ENCODE measurements at places on chromosomes 2 and 18. TPM values are rescaled to one million over a fixed set of nuclear protein-coding genes. Genes with fewer than 3 reads are reported as not detected.

CDH19 gene
- total RNA-seq = not detected

PARD6G gene
- total RNA-seq = 0.23 TPM

ARL4C gene
- 45.7 TPM for total RNA-seq

FIGLA gene
- total RNA-seq = not detected

CDC42EP3 gene
- total RNA-seq = 9.8 TPM

PSMD1 gene
- 180 TPM for total RNA-seq

CDH20 gene
- not detected for total RNA-seq

GALNT3 gene
- 21.3 TPM for total RNA-seq

SEPTIN10 gene
- total RNA-seq = 2.9 TPM

NCKAP5 gene
- not detected for total RNA-seq

Data from activated T-helper 2 cell treated with anti-CD3 and anti-CD28 coated beads, Interferon-gamma antibody, Interleukin-2, Interleukin-4, amounts not matched to agents 10 μg/mL and 5 μg/mL and 100 μg/mL, durations not matched to agents 14 hours and 24 hours and 36 hours (primary cell).